A549 treated with CpdA at 1 μM for 4 hours (cell line): ENCODE measurements at places on chromosomes 3 and 15. TPM values are rescaled to one million over a fixed set of nuclear protein-coding genes. Genes with fewer than 3 reads are reported as not detected.

The NAALADL2 gene
- total RNA-seq, result 0.11 to 0.40 TPM (median 0.34 TPM) in 3 of 5 replicates, not detected in the others

The COL7A1 gene
- total RNA-seq, result 152 to 242 TPM (median 215 TPM) in 5 replicates

The CD200 gene
- not detected in 5 replicates for total RNA-seq

The SHC4 gene
- 0.66 to 1.6 TPM (median 0.85 TPM) in 5 replicates for total RNA-seq

The LIPH gene
- total RNA-seq, result 7.5 to 8.5 TPM (median 8.1 TPM) in 5 replicates

The GOLGA8G gene
- 0.02 TPM in 1 of 5 replicates, not detected in the others for total RNA-seq

The GRIP2 gene
- 1.4 to 2.2 TPM (median 1.9 TPM) in 5 replicates for total RNA-seq

The RNU5B-1 gene
- total RNA-seq, result not detected in 5 replicates

The BUB1B gene
- total RNA-seq, result 28.2 to 33.9 TPM (median 30.0 TPM) in 5 replicates

The NR2E3 gene
- 0.17 to 0.38 TPM (median 0.21 TPM) in 4 of 5 replicates, not detected in the other for total RNA-seq

The SLC2A2 gene
- not detected in 5 replicates for total RNA-seq
